Activated T-helper 1 cell treated with anti-CD3 and anti-CD28 coated beads, Interleukin-2, amount 50 U/mL, for 16 hours (primary cell): ENCODE measurements at places on chromosomes 5 and 9.

- DNase-seq: no peak
Observed at GRCh38 chr5:17221843-17222636, 4.6 kb downstream of the BASP1 start.

DNA sequence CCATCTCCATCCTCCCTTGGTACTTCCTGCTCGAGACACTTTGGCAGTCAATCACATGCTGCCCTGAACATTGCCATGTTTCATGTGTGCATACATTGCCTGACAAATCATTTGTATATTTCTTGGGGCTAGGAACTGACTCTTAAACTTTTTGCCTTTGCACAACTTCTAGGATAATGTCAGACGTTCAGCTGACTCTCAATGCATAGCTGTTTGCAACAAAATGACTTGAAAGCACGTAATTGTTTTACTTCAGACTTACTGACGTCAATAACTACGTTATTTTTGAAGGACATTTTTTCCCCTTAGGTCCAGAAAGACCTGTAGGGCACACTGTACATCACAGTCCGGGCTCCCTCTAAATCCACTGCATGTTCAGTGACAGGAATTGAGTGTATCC lies 37.4 kb upstream of the DAB2 start:
- DNase-seq: no peak

DNA sequence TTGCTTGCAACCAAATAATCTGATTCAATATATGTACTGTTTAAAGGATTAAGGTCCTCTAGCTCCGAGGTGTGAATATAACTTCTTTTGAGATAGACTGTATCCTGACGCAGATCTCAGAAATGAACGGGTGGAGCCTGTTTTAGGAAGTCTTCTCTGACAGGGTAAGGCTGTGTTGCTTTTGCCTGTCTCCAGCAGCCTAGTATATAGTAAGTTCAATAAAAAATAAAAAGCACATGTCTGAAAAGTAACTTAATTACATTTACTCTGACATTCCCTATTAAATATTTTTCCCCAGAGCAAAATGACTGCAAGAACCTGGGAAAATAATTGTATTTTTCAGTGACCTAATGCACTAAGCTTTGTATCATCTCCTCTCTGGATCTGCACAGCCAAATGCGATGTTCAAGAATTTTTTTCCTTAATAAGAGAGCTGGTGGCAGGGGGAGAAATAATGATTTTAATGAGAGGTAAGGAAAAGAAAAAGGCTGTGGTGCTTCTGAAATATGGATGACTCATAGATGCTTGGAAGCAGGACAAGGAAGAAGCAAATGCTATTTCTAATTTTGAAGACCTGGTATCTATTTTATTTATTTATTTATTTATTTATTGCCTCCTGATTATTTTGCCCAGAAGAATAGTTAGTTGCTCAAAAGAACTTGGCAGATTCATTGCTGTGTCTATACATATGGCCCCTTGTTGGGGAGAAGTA lies 7.3 kb downstream of the PPP3R2 start:
- no peak for DNase-seq

GRCh38 chr5:135534609-135535419 lies 950 bp downstream of the NEUROG1 start:
- DNase-seq: no peak

DNA sequence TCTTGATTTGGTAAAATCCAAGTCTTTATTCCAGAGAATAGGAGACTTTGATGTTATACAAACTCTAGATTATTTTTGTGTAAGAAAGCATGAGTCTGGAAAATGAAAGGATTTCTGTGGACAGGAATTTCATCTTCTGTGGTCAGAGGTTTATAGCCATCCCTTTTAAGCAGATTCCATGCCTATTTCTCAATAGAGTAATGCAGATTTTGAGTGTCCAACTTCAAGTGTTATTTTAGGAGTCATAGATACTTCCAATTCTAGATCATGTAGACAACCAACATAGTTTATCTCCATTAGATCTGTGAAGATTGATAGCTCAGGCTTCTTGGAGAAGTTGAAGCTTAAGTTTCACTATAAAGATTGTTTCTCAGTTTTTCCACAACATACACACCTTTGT lies 379.7 kb downstream of the PSAT1 start:
- DNase-seq: no peak

GRCh38 chr5:142478113-142478512 lies 153.3 kb upstream of the SPRY4 start:
- no peak for DNase-seq

DNA sequence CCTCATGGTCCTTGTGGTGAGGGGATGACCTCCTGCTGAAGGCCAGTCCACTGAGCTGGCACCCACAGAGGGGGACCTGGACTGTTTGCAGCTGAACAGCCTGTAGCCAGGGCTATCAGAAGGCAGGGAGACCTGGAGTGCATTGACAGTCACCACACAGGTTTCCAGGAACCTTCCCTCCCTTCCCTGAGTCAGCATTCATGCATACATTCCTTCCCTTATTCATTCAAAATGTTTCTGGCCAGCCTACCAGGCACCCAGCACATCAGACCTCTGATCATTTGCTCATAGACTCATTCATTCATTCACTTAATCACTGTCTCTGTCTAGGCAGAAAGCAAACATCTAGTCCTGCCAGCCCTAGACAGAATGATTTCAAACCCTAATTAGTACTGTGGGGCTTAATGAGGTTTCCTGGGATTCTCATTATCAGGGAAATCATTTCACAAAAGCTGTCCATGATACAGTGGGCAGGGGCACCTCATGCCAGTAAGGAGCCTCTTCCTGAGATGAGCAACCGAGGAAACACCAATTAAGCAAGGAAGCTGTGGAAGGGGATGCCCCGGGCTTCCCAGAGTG lies 110.1 kb upstream of the PPP1R26 start:
- DNase-seq: no peak

- DNase-seq: no peak
Observed at GRCh38 chr9:86041311-86041741, 58.0 kb downstream of the GOLM1 start.

DNA sequence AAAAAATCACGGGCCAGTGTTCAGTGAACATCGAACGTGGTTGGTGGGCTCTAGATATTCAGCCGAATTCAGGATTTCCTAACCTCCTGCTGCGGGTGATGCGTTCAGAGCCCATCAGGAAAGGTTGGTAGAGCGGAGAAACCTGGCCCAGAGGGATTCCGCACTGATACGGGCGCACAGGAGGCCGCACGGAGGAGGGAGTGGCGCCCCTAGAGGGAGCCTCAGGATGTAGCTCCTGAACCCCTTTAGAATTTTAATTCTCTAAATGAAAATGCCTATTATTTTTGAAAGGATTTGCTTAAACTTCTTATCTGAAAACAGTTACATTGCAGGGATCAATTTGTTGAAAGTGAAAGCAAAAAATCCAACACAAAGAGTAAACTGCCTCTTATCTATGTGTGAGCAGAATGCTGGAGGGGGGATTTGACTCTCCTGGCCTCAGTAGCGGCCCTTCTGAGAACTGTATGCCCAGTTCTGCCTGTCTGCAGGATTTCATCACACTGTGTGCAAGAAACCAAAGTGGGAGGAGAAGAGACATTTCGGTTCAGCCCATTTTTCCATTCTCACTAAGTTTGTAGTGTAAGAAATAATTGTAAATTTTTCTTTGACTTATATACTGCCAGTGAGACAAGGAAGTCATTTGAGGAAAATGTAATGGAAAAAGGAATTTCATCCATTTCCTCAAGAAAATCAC lies 75.9 kb downstream of the TENT4A start:
- no peak for DNase-seq

- DNase-seq: no peak
Observed at GRCh38 chr9:137117269-137117731, 2.8 kb upstream of the DPP7 start.

DNA sequence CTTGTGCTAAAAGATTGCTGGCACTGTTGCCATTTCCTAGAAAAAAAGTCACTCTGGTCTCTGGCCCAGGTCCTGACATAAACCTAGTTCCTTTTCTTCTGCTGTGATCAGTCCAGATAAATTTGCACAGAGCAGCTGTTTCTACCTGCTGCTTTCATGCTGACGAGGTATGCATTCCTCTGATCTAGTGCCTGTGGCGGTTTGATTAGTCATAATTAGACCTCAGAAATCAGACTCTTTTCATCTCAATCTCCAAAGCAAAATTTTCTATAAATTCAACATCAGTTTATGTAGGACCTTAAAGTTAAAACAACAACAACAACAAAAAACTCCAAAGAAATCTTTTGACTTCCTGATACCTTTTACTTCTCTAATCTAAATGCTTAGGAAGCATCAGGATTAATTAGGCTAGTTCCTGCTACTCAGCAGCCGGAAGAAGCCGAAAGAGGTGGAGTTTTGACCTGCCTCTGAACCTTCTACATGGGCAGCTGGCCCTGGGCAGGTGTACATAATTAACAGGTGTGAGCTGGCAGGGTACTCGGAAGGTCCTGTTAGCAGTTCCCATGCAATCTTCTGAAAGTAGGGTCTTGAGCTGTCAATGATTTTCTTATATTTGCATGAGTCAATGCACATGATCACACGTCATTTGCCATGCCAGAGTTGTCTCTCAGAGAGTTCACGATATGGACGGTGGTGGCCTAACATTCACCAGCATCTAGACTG lies 83.3 kb upstream of the CCDC112 start:
- no peak for DNase-seq

DNA sequence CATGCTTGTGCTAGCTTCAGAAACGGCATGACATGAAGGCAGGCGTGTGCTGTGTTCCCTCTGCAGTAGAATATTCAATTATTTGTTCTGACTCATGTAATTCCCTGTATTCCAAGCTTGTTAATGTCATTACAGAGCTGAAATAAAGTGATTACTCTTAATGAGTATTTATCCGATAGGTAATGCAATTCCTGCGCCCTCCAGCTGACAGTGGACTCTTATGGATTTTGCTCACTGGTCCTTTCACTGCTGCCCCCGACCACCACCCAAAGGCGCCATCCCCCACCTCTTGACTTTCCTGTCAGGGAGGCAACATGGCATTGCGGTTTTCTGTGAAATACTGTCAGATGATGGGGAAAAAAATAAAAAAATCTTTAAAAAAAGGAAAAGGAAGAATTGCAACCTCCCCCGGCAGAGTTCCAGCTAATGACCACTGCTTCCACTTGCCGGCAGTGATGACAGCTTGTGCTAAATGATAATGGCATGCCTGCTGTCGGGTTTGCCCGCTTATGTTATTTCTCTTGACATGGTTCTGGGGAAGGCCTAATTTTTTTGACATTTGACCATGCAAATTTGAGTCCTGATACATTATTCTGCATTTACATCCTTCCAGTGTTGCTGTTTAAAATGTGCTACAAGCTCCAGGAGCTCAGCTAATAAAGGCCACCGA lies 335.3 kb upstream of the ADAMTS16 start:
- no peak for DNase-seq

DNA sequence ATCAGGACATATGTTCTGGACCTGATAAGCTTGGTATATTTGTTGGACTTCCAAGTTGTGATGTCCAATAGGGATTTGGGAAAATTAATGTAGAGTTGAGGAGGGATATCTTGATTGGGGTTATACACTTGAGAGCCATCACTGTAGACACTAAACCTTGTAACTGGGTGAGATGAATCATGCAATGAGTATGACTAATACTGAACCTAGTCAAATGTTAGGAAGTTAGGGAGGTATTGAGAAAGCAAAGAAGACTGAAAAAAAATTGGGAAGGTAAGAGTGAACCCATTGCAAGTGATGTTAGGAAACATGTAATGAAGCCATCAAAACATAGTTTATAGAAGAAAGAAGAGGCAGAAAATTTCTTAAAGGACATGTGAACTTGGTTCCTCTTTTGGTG lies 668.4 kb upstream of the CDH9 start:
- no peak for DNase-seq

DNA sequence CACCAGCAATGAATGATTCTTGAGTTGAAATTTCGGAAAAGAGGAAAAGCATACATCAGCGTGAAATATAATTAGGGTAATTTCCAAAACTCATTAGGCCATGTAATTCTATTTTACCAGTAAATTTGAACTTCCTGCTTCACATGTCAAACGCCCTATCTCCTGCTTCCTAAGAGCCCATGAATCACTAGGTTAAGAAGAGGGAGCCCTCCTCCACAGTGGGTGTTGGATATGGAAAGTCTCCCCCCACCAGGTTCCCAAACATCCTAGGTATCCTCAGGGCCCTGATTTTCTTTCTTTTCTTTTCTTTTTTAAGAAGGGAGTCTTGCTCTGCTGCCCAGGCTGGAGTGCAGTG lies 115.2 kb downstream of the SUSD1 start:
- no peak for DNase-seq

DNA sequence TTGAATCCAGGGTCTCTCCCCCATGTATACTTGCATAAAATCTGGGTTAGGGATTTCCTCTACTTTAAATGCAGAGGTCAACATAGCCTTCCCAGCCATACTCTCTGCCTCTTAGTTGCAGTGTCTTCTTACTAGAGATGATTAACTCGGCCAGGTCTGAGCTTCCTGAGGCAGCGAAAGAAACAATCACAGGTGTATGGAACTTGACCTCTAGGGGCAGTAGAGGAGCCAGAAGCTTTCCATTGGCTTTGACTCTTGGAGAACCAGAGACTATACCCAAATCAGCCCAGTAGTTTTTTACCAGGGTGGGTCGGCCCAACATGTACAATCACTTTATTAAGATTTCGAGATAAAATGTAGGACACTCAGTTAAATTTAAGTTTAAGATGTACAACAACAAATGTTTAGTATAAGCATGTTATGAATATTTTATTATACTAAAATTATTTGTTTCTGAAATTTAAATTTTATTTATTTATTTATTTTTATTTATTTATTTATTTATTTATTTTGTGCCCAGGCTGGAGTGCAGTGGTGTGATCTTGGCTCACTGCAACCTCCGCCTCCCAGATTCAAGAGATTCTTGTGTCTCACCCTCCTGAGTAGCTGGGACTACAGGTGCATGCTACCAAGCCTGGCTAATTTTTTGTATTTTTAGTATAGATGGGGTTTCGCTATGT lies 48.0 kb upstream of the DMRT3 start:
- DNase-seq: no peak

GRCh38 chr5:84623019-84623418 lies 238.3 kb upstream of the EDIL3 start:
- DNase-seq: no peak

- DNase-seq: no peak
Observed at GRCh38 chr5:181044662-181045305, 4.7 kb downstream of the BTNL9 start.

DNA sequence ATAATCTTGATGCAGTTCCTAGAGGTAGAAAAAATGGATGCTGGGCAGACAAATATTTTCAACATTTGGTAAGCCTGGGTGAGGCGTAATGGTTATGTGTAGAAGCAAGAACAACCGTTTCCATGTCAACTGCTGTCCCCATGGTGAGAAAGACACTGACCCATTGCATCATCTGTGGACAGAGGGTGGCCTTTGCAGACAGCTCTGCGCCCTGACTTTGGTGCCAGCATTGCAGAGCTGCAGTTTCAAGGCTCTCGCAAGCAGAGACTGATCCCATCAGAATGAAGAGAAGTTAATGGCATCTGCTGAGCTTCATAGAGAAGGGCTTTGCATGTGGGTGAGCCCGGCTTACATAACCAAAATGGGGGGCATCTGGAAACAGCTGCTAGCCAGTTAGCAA lies 179.0 kb upstream of the ADRA1B start:
- no peak for DNase-seq

DNA sequence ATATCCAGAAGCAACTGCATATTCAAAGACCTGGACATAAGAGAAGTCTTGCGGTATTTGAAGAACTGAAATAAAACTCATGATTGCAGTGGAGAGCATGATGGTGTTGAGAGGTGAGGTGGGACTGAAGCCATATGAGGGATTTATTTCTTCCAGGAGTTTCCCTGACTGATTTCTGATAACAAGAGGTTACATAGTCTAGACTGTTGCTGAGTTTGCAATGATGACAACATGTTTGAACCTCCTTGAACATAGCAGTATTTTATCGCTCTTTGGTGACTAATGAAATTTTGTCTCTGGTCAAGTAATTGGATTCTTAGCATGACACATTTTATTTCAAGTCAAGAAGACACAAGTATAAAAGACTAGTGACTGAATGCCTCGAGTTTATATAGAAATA lies 61.8 kb downstream of the ACTBL2 start:
- no peak for DNase-seq
